Activated CD4-positive, alpha-beta T cell treated with anti-CD3 and anti-CD28 coated beads, Interleukin-2, amount 50 U/mL, for 24 hours (primary cell): ENCODE measurements at places on chromosomes 3 and 15.

DNA sequence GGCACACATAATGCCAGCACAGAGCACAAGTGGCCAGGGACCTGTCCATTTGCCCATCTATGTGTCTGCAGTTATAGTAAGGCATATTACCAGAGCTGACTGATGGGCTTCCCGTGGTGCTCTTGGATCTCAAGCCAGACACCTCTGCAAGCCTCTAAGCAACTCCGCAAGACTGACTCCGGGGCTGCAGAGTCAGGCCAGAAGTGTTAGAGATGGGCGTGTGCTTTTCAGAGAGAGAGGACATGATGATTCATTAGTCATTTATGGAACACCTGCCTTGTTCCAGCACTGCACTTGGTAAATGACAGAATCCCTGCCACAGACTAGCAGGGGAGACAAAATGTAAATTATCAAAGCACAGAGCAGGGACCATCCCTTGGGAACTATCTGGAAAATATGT, 559.0 kb downstream of the PDCD6IP start:
- DNase-seq = no peak

- DNase-seq = no peak
Measured at GRCh38 chr3:85567071-85567676, 608.4 kb downstream of the CADM2 start.

DNA sequence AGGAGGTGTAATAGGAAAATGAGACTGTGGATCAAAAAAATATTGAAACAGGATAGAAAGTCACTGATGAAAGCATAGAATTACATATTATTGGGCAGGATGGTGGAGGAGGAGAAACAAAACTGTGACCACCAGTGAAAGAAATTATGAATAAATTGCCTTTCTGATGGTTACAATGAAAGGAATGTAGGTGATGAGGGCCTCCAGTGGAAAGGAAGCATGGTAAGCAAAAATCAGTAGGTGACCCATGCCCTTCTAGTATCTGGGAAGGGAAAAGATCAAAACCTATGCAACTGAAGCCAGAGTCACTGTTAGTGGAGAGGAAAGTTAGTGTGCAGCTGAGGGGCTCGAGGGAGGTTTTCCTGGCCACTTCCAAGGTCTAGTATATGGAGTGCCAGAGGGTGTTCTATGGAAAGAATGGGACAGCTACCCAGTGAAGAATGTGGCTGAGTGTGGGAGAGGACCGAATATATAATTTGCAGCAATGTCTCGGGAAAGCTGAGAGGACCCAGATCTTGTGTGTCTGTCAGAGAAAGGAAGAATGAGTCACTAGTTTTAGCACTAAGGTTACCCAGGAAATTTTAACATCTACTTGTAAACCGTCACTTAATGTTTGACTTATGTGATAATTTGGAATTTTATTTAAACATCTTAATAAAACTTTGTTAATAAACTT, 146.2 kb downstream of the NFKBIZ start:
- DNase-seq = no peak

- no peak for DNase-seq
Measured at GRCh38 chr3:142009029-142009428, 132.6 kb downstream of the ATP1B3 start.

- no peak for DNase-seq
Measured at GRCh38 chr3:113193288-113193687, 18.1 kb upstream of the BOC start.

DNA sequence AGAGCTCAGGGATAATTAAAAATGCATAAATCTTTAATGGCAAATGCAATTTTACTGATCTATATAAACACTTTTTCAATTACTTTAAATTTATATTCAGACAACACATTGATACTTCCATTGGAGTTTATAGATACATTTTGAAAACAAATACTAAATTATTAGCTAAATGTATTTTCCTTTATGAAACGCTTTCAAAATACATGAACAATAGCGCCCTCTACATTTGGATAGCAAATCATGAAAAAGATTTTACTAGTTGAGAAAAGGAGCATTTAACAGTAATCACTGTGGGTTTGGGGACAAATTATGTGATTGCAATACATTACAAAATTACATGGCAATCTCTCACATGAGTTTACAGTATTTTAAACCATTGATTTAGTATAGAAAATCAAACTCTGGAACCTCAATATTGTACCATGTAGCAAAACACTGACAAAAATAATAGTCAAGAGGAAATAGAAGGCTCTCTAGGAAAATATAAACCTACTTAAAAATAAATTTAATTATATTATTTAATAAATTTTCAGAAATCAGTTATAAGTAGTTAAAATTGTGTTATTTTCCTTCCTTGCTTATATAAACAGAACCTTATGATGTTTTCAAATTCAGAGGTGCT, 207.9 kb downstream of the ZIC1 start:
- no peak for DNase-seq

GRCh38 chr3:65762235-65762580, 276.5 kb downstream of the MAGI1 start:
- no peak for DNase-seq

- no peak for DNase-seq
Measured at GRCh38 chr3:195556390-195556789, 13.3 kb upstream of the PPP1R2 start.

- no peak for DNase-seq
Measured at GRCh38 chr3:127744253-127744815, 71.6 kb downstream of the ABTB1 start.

- DNase-seq = no peak
Measured at GRCh38 chr3:47541583-47542108, 28.1 kb upstream of the ELP6 start.

- no peak for DNase-seq
Measured at GRCh38 chr3:43087249-43087776, 18.6 kb downstream of the POMGNT2 start.

GRCh38 chr3:181328346-181328745, 338.8 kb upstream of the DNAJC19 start:
- no peak for DNase-seq

DNA sequence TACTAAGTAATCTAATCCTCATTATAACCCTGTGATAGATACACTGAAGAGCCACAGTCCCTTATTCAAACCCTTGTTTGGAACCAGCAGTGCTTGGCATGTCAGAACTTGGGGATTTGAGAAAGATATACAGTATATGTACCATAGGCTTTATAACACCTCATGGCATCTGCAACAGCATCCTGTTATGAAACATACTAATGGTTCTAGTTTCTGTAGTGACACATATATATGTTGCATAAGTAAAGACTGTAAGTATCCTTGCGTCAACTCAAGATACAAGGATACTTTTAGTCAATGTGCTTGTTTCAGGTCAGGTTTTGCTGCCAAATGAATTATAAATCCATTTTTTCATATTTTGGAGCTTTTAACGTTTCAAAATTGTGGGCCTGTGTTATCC, 58.5 kb downstream of the CCNL1 start:
- DNase-seq = no peak

- DNase-seq = no peak
Measured at GRCh38 chr3:15449489-15450224, 22.3 kb downstream of the EAF1 start.

DNA sequence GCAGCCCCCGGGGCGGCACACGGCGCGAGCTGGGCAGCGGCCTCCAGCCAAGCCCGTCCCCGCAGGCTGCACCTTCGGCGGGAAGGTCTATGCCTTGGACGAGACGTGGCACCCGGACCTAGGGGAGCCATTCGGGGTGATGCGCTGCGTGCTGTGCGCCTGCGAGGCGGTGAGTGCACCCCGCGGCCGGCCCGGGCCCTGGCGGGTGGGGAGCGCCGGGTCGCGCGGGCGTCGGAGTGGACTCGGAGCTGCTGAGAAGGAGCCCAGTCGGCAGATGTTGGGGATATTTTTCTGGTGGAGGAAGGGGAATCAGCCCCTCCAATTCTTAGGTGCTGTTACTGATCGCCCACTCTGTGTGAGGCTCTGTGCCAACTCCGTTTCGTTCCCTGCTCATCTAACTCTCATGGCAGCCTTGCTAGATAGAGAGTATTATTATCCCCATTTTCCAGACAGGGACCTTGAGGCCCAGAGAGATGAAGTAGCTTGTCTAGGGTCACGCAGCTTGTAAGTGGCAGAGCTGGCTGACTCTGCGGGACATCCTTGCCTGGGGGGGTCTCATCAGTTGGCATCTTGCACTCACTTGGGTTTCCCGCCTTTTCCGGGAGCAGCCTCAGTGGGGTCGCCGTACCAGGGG, 890 bp downstream of the CHRD start:
- DNase-seq = no peak

GRCh38 chr3:108791473-108791872, 31.1 kb upstream of the TRAT1 start:
- no peak for DNase-seq

- DNase-seq = no peak
Measured at GRCh38 chr3:50661321-50661837, 13.3 kb upstream of the DOCK3 start.

DNA sequence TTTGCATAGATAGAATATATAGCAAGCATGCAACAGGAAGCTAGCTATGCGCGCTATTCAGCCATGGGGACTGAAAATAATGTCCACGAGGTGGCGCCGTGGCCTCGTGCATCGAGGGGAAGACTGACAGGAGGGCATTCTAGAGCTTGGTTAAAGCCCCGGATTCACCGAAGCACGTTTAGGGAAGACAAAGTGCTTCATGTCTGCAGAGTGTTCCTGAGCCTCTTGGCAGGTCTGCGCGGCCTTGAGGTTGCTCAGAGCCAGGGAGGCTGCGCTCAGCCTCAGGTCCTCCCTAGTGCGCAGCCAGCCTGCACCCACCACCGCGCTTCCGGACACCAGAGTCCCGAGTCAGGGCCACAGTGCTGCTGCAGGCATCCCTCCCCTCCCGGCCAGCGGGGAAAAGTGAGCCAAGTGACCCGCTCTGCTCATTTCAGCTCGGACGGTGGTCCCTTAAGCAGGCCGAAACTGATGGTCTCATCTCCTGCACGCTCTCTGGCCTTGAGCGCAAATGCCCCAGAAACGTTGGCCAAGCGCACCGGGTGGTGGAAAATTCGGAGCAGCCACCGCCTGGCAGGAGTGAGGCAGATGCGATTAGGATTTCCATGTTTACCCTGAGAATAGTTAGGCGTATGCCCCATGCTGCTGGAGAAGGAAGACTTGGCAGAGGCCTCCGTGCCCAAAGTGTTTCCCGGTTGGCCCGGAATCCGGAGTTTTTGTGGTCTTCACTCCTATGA, 24.8 kb downstream of the GABRA5 start:
- peak; percentile 4 for DNase-seq

GRCh38 chr15:57287123-57287521, 89.2 kb upstream of the CGNL1 start:
- no peak for DNase-seq

GRCh38 chr15:67998599-67999133, 55.4 kb upstream of the PIAS1 start:
- no peak for DNase-seq

GRCh38 chr3:64422192-64422591, 196.9 kb upstream of the PRICKLE2 start:
- DNase-seq = no peak

- no peak for DNase-seq
Measured at GRCh38 chr15:85581495-85581894, 201.1 kb downstream of the AKAP13 start.

DNA sequence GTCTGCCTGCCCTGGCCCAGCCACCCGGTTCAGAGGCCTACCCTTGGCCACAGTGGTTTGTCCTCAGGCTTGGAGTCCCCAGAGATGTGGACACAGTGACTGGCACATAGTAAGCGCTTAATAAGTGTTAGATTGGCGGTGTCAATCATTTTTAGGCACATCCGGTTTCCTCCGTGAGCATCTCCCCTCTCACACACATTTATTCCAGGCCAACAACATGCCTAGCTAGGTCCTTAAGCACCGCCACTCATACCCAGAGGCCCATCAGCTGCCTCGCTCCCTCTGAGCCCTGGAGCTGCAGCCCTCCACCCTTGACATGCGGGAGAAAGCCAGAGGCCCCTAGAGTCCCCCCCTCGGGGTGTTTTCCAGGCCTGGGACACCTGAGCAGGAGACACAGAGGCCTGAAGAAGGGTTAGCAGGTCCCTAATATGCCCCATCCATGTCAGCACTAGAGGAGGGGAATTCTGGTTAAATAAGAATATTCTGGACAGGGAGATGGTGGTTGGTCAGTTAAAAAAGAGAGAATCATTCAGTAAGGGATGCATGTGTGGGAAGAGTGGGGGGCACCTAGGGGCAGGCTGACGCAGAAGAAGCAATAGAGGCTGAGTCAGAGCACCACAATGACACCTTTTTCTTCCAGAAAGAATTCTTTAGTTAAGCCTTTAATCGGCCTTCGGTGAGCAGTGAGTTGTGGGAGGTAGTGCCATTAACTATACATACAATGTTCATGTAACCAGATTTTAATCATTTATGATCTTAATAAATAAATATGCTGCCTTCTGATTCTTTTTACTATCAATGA, 22.3 kb downstream of the NR2F2 start:
- DNase-seq = no peak
